ENCODE measurements at places on chromosomes 5 and 9.

- DNase-seq: no peak
Measured at GRCh38 chr5:172661526-172661925, 20.5 kb downstream of the NEURL1B start.

- no peak for DNase-seq
Measured at GRCh38 chr5:154368041-154368800, 77.6 kb upstream of the SAP30L start.

DNA sequence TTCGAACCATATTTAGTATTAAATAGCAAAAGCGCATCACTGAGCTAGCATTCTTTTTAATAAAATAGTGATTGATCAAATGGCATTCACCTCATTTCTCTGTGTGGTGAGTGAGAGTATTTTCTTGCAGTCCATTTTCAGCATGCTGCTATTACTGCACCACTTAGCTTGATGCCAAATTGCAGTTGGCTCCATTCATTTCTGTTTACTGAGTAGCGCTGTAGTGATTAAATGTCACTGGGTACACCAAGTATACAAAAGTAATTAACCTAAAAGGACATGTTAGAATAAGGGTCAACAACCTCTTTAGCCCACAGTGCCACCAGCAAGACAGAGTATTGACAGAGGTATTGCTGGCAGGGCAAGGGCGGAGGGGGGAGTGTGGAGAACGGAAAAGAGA, 122.0 kb downstream of the TLE4 start:
- no peak for DNase-seq

GRCh38 chr5:98904780-98905179, 24.0 kb downstream of the CHD1 start:
- DNase-seq: peak; percentile 25

- no peak for DNase-seq
Measured at GRCh38 chr5:137604348-137605095, 105.4 kb upstream of the SPOCK1 start.

- DNase-seq: no peak
Measured at GRCh38 chr5:390623-391491, 52.1 kb upstream of the EXOC3 start.

DNA sequence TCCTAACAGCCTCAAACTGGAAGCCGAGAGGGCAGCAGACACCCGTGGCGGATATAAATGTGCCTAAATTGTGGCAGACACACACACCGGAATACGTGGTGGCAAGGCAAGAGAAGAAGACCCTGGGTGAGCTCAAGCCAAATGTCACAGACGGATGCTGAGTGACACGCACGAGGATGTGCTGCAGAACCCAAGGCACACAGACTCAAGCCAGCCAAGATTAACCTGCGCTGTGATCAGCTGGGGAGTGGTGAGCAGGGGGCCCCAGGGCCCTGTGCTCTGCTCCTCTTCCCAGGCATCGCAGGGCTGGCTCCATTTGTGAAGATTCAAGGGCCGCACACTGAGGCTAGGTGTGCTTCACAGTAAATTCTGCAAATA, 16.4 kb downstream of the SEMA4D start:
- DNase-seq: no peak

DNA sequence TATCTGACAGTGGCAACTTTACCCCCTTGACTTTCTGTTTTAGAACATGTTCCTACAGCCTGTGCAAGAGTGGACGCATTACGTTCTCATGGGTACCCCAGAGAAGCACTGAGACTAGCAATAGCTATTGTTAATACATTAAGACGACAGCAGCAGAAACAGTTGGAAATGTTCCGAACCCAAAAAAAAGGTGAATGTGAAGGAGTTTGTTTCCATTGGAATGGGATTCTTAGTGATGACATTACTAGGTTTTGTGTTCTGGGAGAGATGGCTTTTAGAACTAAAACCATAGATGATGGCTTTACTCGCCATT, 194.1 kb downstream of the ZSWIM6 start:
- DNase-seq: no peak

- DNase-seq: no peak
Measured at GRCh38 chr5:35029333-35029732, 18.4 kb downstream of the AGXT2 start.

GRCh38 chr9:17900606-17901005, 321.7 kb downstream of the SH3GL2 start:
- DNase-seq: no peak

GRCh38 chr9:125295657-125296056, 34.0 kb downstream of the GAPVD1 start:
- DNase-seq: no peak

- no peak for DNase-seq
Measured at GRCh38 chr5:108753331-108753730, 5.6 kb downstream of the FER start.

DNA sequence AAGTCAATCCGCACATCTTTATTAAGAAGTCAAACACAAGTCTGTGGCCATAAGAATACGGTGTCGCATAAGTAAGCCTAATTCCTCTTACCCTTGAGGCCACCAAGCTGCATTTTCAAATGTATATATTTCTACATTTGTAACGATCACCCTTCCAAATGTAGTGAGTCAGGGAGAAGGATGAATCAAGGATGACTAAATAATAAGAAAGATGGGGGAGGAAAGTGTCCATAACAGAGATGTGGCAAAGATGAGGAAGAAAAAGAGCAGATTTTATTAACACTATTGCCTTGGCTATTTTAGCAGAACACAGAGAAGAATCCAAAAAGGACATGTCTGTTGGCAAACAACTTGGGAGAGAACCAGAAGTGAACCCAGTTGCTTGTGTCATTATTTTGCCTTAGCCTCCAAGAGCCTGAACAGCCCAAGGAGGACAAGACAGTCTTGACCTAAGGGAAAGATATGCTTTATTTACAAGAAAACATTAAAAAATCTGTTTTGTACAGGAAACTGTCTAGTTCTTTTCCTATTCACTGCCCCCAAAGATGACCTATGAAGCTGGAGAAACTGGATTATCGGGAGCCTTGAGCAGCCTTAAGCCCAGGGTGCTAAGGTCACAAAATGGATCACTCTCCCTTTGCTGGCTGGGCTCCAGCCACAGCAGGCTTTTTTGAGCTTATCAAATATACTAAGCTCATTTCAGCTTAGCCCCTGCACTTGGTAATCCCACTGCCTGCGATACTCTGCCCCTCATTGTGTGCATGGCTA, 101.5 kb downstream of the PLCXD3 start:
- no peak for DNase-seq

- peak; percentile 82 for DNase-seq
Measured at GRCh38 chr5:134086943-134087305, 27.6 kb upstream of the TCF7 start.

GRCh38 chr9:128497824-128498610, 6.5 kb upstream of the GLE1 start:
- no peak for DNase-seq

- DNase-seq: no peak
Measured at GRCh38 chr9:95874303-95874988, 1.0 kb upstream of the ERCC6L2 start.

DNA sequence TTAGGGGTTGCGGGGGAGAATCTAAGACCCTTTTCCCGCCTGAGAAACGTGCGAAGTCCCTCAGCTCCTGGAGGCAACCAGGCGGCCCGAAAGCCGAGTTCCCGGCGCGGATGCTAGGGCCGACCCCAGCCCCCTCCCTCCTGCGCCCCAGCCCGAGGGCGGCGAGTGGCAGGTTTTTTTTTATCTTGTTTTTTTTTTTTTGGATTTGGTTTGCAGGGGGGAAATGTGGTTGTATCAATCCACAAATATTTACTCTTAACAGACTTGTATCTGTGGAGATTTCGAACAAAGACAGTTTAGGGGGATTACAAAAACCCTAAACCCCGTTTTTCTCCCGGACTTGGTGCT, 10.7 kb downstream of the LMX1B start:
- DNase-seq: no peak

DNA sequence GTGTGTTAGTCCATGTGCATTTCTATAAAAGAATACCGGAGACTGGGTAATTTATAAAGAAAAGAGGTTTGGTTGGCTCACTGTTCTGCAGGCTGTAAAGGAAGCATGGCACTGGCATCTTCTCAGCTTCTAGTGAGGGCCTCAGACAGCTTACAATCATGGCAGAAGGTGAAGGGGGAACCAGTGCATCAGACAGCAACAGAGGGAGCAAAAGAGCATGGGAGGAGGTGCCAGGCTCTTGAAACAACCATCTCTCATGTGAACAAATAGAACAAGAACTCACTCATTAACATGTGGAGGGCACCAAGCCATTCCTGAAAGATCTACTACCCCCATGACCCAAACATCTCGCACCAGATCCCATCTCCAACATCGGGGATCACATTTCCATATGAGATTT, 89.2 kb upstream of the IL33 start:
- no peak for DNase-seq

- DNase-seq: peak; percentile 20
Measured at GRCh38 chr9:123928533-123929176, 1.3 kb downstream of the DENND1A start.

DNA sequence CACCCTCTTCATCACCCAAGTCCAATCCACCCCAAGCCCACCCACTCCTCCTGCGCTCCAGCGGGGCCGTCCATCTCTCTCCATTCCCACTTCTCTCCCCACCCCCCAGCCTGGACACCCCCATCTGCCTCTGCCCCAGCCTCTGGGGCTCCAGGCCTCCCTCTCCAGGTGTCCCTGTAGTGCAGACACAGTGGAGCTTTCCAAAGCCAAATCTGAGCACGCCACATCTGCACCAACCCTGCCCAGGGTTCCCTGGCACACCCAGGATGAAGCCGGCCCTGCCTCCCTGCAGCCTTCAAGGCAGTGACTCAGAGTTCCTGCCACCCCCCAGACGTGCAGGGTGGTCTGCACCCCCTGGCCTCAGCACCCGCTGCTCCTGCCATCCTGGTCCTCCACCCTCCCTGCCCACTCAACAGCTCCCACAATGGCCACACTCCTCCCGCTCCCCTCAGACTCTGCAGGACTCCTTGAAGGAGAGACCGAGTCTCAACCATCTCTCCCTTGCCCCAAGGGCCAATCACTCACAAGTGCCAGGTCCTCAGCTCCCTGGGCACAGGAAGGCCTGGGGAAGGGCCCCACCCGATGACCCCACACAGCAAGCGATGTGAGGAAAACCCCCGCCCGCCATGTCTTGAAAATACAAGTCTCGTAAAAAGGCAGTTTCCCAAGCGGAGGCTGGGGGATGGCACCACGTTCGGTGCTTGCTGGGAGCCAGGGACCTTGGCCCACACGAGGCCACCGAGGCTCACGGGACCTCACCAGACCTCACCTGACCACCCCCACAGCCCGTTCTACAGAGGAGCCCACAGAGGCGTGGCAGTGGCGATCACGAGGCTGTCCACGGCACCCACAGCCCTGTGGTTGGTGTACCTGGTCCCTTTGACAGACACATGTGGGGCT, 22.2 kb downstream of the VAV2 start:
- no peak for DNase-seq

DNA sequence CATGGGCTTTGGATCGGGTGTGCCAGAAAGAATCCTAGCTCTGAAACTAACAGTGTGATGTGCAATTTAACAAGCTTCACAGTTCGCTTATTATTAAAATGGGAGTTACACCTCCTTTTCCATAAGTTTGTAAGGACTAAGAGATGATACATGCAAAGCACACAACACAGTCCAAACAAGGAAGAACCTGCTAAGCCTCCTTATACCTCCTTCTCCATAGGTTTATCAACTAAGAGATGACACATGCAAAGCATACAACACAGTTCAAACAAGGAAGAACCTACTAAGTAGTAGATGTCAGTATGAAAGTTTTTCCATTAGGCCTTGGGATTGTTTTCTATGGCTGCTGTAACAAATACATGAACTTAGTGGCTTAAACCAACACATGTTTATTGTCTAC, 215.9 kb downstream of the DCP2 start:
- no peak for DNase-seq

DNA sequence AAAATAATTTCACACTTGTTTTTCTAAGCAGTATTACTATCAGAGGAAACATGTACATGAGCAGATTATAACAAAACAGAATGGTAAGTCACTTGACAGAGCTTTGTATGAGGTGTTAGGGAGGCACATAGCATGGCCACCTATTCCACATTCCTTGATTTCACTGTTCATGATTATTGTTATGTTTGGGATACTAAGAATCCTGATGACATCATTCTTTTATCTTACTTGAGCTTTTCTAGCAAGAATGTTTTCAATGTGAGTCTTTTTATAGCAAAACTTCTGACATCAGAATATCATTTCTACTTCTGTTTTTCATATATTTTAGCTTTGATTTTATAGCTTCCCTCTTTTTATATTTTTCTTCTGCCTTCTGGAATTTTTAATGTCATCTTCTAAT, 208.2 kb downstream of the DMRTA1 start:
- no peak for DNase-seq

DNA sequence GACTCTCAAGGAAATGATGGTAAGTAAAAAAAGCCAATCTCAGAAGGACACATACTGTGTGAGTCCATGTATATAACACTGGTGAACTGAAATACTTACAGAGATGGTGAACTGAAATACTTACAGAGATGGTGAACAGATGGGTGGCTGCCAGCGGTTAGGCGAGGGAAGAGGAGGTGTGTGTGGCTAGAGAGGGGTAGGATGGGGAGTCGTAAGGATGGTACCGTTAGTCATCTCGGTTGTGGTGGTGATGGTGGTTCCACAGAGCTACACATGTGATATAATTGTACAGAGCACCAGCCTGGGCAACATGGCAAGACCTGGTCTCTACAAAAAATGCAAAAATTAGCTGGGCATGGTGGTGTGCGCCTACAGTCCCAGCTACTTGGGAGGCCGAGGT, 113.6 kb upstream of the RAPGEF1 start:
- peak; percentile 16 for DNase-seq

DNA sequence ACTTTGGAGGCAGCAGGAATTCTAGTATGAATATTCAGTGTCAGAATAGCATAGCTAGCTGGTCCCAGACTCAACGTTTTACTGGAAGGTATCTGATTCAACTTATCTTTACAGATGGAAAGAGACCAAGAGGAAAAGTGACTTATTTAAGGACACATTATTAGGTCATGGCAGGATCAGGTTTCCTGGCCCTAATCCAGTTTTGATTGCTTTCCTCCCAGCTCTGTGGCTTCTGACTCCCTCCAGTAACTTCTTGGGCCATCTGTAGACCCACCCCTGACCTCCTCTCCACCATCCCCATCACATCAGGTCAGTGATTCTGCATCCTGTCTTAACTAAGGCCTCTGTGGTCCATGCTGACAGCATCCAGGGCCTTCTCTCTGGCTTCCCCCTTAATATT, 38.4 kb downstream of the SH3TC2 start:
- no peak for DNase-seq

DNA sequence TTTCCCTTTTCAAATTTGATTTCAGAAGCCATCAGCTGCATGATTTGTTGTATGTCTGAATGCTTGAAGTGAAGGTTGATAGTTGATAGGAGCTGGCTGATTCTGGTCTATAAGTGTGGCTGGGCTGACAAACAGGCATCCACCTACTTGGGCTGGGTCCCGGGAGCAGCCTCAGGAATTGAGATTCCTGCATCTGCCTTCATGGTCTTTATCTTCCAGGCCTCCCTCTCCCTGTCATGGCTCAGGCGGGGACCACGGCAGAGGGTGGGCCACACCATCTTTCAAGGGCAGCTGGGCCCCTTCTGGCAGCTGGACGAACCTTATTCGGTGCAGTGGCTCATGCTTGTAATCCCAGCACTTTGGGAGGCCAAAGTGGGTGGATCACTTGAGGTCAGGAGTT, 55.9 kb downstream of the ROPN1L start:
- DNase-seq: no peak

GRCh38 chr9:93255994-93256877, 72.3 kb downstream of the WNK2 start:
- DNase-seq: no peak
